ENCODE measurements at places on chromosomes 5 and 9. TPM values are rescaled to one million over a fixed set of nuclear protein-coding genes. Genes with fewer than 3 reads are reported as not detected.

The CAMK4 gene
- 163 TPM for total RNA-seq

The CYSRT1 gene
- not detected for total RNA-seq

The LCN1 gene
- not detected for total RNA-seq

The CAST gene
- 303 TPM for total RNA-seq

The PCDHGA10 gene
- total RNA-seq = 0.18 TPM

The TRPM6 gene
- total RNA-seq = 0.26 TPM

The SPATA31E1 gene
- not detected for total RNA-seq

The MEGF9 gene
- total RNA-seq = 9.9 TPM
